ENCODE measurements at places on chromosomes 3 and 15. TPM values are rescaled to one million over a fixed set of nuclear protein-coding genes. Genes with fewer than 3 reads are reported as not detected.

- DNase-seq: no peak
Measured at GRCh38 chr15:38436993-38437392, 16.9 kb upstream of the FAM98B start.

DNA sequence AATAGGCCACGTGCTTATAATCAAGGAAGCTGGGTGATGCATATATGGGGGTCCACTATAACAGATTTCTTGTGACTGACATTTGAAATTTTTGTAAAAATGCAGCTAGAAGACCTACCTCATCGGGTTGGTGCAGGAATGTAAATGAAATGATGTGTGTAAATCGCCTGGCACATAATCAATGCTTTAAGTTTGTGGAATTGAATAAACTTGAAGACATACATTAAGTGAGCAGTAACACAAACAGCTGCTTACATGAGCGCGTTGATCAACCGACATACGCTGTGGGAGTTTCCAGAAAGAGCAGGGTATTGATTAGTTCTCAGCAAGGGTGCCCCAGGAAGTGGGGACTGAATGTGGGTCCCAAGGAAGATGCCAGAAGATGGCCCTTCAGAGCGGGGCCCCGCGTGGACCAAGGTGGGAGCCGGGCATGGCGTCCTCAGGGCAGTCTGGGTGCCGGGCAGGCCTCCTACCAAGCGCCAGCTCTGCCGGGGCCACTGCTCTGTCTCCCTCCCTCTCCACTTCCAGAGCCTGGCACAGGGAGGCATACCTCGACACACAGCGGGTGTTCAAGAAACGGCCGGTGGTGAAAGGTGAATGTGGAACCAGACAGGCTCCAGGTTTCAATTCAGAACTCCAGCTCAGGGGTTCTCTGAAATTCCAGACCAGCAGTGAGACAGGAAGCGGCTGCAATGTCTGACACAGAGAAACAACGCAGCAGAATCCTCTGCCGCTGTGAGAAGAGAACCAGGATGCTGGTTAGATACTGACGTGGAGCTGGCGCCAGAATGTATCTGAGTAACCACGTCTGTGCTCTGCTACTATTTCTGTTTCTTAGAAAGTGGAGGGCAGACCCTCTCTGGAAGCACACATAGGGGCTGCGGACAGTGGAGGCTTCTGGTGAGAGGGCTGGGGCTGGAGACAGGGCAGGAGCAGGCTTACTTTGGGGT is 12.6 kb downstream of the BFSP2 start:
- DNase-seq: peak; percentile 72

DNA sequence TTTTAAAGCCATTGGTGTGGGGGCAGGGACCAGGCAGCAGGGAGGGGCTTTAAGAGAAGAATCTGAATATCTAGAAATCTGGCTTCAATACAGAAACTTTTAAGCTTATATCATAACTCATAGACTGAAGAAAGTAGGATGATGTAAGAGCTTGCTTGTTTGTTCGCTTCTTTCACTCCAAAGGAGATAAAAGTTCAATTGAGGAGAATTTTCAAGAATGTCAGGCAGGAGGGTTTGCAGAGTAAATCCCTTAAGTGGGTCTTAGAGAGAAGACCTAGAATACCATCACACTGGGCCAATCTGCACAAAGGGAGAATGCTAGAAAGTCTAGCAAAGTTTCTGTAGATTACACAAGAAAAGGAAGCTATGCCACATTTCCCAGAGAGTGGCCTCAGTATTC is 4.1 kb upstream of the HLTF start:
- DNase-seq: no peak

Gene PLS1
- 0.55 TPM for total RNA-seq

Gene GPR62
- total RNA-seq: not detected

Gene HYAL1
- 4.6 TPM for total RNA-seq

Gene GLCE
- total RNA-seq: 13.9 TPM

Data from sigmoid colon (tissue), 7 donors.